ENCODE measurements at places on chromosomes 5 and 9. TPM values are rescaled to one million over a fixed set of nuclear protein-coding genes. Genes with fewer than 3 reads are reported as not detected.

The KIAA0825 gene
- 3.3 TPM for total RNA-seq

The NRG2 gene
- 0.52 TPM for total RNA-seq

The IL7R gene
- 0.05 TPM for total RNA-seq

The KLF4 gene
- 3.2 TPM for total RNA-seq

The TOR2A gene
- 3.3 TPM for total RNA-seq

The GABRA1 gene
- total RNA-seq, result not detected

The SLC36A2 gene
- not detected for total RNA-seq

The SPRY4 gene
- total RNA-seq, result 3.4 TPM

The SLC25A48 gene
- total RNA-seq, result not detected

DNA sequence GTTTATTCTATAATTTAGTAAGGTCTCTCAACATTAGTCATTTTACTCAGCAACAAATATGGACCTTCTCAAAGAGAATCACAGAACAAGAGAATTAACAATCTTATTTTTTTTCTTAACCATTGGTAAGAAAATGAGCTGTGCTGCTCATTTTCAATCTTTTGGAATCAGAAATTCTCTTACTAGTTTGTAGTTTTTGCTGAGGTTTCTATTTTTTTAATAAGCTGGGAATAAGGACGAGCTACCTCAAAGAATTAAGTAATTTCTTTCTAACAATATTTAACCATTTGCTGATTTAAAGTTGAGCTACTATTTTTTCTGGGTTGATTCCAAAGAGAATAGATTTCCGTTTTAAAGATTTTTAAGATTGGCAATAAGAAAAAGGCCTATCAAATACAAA lies 44.2 kb downstream of the PLGRKT start:
- DNase-seq, result no peak

- DNase-seq, result peak; percentile 85
These were observed 33.3 kb upstream of the DAPK1 start for GRCh38 chr9:87464110-87464991.

- no peak for DNase-seq
These were observed 1.1 kb downstream of the POU4F3 start for GRCh38 chr5:146339715-146340259.

DNA sequence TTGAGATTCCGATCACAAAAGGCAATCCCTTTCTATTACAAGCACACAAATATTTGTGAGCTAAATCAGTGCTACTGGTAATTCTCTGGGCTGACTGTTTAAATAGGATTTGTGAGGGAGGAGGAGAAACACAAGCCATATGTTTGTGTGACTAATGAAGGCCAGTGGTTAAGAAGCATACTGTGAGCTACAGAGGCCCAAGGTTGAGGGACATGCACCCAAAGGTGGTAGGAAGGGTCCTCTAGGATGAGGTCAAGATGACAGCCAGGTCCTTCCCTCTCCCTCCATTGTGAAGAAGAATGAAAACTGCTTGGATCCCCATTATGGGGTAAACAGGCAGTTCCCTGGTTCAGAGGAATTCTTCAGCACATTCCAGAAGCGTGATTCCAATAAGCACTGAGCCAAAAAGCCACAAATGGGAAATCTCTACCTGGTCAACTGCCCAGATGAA lies 83.9 kb downstream of the SPOCK1 start:
- DNase-seq, result peak; percentile 95

GRCh38 chr5:113031104-113031503 lies 54.5 kb downstream of the DCP2 start:
- no peak for DNase-seq

GRCh38 chr9:86353655-86354010 lies 577 bp downstream of the TUT7 start:
- peak; percentile 31 for DNase-seq

- peak; percentile 39 for DNase-seq
These were observed 27.6 kb downstream of the DIMT1 start for GRCh38 chr5:62376064-62376463.

DNA sequence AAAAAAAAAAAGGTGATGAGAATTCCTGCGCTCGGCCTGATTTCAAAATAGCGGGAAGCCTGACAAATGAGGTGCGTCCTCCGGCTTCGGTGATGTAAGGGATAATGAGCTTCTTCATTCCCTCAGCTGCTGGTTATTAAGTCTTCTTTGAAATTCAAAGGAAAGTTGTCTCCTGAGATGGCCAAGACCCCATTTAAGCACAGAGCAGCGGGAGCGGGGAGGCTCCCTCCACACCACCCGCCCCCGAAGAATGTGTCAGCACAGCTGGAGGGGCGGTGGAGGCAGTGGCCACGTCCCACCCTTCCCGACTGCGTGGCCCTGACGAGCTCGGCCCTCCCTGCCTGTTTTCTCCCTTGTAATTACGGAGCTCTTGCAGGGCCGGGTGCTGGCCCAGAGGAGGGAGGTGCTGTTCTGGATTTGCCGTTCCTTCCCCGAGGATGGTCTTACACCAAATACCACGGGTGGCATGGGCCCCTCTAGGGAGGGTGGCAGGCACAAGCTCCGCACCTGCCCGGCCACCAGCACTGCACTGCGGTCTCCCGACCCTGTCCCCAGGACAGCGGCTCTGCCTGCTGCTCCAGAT lies 31.0 kb downstream of the SLC9A3 start:
- DNase-seq, result no peak

DNA sequence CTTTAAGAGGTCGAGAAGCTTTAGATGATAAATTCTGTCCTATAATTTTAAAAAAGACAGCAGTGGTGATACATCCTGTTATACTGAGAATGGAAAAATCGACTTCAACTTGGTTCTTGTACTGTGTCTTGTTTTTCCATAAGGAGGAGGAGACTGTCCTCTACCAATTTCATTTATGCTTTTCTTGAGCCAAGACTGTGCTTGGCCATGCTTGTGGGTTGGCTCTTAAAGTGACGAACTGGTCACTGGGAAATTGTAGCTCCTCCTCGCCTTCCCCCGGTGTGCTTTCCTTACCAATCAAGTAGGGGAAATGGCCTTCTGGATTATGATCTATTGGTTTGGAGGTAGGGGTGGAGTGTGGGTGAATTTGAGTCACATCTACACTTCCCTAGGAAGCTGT lies 67.1 kb upstream of the HSPB3 start:
- DNase-seq, result no peak

DNA sequence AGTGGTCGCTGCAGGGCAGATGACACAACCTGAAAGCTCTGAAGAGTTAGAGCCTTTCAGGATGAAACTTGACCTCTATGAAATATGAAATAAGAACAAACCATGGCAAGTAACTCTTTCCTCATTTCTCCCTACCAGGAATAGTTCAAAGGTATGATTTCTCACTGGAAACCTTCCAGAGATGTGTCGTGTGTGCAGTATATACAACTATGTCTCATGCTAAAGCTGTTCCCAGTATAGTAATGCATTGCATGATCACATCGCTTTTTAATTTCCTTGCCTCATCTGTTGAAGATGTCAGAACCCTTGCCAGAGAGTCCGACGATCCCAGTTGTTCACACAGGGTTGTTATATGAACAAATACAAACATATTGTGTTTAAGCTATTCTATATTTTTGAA lies 45.8 kb upstream of the RGMB start:
- no peak for DNase-seq

DNA sequence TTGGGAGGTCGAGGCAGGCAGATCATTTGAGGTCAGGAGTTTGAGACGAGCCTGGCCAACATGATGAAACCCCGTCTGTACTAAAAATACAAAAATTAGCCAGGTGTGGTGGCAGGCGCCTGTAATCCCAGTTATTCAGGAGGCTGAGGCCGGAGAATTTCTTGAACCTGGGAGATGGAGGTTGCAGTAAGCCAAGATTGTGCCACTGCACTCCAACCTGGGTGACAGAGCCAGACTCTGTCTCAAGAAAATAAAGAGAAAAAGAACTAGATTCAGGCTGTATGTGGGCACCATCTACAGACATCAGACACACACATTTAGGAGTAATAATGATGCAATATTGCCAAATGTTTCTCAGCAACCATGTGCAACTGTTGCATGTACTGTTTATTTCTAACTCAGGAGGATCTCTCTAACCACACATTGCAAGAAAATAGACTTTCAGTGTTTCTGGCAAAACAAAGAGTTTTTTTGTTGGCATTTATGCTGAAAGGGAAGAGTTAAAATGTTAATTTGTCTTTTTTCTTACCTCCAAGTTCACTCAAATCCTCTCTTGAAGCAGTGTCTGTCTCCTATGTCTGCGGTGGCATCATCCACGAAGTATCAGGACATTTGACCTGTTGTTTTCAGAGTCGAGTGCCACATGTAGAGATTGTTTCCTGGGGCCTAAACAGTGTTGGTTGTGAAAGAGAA lies 5.1 kb upstream of the ORM1 start:
- DNase-seq, result peak; percentile 83

DNA sequence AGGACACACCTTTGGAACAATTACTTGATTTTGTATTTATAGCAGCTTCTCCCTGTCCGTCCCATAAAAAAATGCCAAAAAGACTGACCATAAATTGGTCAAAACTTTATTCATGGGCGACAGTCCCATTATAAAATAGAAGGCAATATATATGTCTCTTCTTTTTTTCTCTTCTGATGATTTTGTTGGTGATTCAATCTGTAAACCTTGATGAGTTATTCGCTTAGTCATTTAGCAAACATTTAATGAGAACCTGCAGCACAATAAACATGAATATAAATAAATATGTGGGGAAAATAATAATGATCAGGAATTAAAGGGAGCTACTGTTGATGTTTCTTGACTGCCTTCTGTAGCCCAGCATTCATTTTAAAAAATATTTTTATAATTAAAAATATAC lies 356.4 kb upstream of the ACTBL2 start:
- DNase-seq, result peak; percentile 58

- no peak for DNase-seq
These were observed 220.7 kb downstream of the CACNA1B start for GRCh38 chr9:138098116-138098907.

GRCh38 chr9:114894609-114895433 lies 35.6 kb downstream of the TNFSF8 start:
- DNase-seq, result peak; percentile 95

DNA sequence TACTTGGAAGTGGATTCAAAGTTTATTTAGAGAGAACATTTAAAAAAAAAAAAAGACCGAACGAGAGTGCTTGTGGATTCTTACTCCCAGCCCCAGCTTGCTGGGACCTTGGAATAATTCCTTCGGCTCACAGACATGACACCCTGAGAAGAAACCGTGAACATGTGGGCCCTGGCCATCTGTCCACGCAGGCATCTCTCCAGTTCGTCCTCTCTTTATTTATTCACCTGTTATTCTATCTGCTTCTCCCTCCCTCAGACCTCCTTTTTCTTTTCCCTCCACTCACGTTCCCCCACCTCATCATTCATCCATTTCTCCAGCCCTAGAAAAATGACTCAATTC lies 93.7 kb upstream of the PHYKPL start:
- DNase-seq, result no peak

GRCh38 chr9:92426501-92427145 lies 2.4 kb upstream of the OMD start:
- DNase-seq, result no peak

DNA sequence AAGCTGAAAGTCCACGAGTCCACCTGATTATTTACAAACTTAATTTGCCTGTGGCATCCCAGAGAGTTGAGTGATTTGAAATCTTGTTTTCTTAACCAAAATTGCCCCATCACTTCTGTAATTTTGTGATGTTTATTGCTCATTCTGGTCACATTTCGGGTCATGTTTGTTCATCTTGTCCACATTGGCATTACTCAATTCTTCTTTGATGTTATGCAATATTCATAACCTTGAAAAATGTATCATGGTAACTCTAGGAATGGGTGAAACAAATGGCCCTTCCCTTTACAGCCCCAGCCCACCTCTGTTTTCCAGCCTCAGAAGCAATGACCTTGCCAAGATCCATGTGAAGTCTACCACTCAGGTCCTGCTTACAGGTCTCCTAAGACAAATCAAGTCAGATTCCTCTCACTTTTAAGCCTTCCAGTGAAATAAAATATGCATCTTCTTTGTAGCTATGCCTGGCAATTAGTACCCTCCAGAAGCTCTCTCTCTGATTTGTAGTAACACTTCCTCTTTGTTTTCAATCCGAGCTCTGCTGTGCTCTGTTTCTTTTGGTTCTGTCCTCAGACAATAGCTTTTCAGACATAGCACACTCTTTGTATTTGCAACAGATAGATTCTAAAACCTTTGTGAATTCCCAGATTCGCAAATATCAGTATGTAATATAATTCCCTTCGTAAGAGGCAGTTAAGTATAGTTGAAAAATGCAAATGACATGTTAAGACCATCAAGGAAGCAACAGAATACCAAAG lies 330.3 kb upstream of the IRX1 start:
- no peak for DNase-seq

GRCh38 chr5:161278739-161279660 lies 267.5 kb downstream of the GABRB2 start:
- no peak for DNase-seq

Data from renal cortical epithelial cell (primary cell).